ENCODE measurements at places on chromosomes 16 and 17.

DNA sequence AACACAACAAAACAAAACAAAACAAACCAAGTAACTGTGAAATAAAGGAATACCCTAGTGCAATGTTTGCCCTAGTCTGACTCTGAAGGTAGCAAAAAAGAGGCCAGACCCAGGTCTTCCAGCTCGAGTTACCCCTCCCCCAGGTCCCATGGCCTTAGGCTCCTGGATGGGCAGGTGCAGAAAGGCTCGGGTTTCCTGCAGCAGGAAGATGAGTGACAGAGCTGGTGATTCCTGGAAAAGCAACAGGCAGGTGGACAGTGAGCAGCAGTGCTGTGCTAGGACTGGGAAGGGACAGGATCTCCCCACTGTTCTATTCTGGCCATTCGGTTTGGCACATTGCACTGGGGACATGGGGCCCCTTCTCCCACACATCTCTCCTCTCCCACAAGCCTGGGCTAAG is 42.9 kb upstream of the MRTFB start:
- no peak for DNase-seq

GRCh38 chr17:73139296-73139695 is 25.5 kb upstream of the SSTR2 start:
- no peak for DNase-seq

- DNase-seq, result peak; percentile 92
Measured at GRCh38 chr17:4899341-4900230, at the start of gene C17orf107. Gene C17orf107 (plus strand): TSS chr17:4899536. CDS start chr17:4899763, 227 bp downstream.

DNA sequence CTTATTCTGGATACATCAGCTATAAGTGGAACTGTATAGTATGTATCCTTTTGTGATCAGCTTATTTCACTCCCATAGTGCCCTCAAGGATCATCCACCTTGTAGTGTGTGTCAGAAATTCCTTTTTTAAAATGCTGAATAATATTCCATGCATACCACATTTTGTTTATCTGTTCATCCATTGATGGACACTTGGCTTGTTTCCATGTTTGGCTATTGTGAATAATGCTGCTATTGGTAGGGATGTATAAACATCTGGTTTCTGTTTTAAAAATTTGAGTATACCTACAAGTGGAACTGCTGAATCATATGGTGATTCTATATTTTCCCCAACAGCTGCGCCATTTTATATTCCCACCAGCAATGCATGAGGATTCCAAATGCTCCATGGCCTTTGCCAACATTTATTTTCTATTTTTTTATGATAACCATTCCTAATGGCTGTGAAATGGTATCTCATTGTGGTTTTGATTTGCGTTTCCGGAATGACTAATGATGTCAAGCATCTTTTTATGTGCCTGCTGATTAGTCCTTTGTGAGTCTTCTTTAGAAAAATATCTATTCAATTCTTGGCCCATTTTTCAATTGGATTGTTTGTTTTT is 11.6 kb downstream of the RCVRN start:
- no peak for DNase-seq

GRCh38 chr16:75044800-75045361 is 46.1 kb downstream of the ZNRF1 start:
- DNase-seq, result no peak
